ENCODE measurements at places on chromosomes 4 and X. TPM values are rescaled to one million over a fixed set of nuclear protein-coding genes. Genes with fewer than 3 reads are reported as not detected.
A peak's percentile ranks its signal among the peaks of the same experiment; 100 is the strongest.

The BEX5 gene
- total RNA-seq, result 8.9 TPM

The CHST7 gene
- total RNA-seq, result 1.6 TPM

The SMIM43 gene
- not detected for total RNA-seq

GRCh38 chrX:100615005-100615404 lies 21.6 kb downstream of the TSPAN6 start:
- no peak overlapping the region for H3K4me3 ChIP-seq
- no peaks in the 10 kb centered on the region for H3K27me3 ChIP-seq
- peak; percentile 51 for DNase-seq
- H3K4me1 ChIP-seq, result no peaks in the 10 kb centered on the region
- no peaks in the 10 kb centered on the region for H3K36me3 ChIP-seq

- no peaks in the 10 kb centered on the region for H3K4me1 ChIP-seq
- peaks cover 35% of the 10 kb centered on the region for H3K36me3 ChIP-seq
- H3K27ac ChIP-seq, result no peak overlapping the region
- no peak overlapping the region for H3K4me3 ChIP-seq
- no peak for DNase-seq
These were observed 51.3 kb downstream of the SH3RF1 start for GRCh38 chr4:169219440-169219839.

DNA sequence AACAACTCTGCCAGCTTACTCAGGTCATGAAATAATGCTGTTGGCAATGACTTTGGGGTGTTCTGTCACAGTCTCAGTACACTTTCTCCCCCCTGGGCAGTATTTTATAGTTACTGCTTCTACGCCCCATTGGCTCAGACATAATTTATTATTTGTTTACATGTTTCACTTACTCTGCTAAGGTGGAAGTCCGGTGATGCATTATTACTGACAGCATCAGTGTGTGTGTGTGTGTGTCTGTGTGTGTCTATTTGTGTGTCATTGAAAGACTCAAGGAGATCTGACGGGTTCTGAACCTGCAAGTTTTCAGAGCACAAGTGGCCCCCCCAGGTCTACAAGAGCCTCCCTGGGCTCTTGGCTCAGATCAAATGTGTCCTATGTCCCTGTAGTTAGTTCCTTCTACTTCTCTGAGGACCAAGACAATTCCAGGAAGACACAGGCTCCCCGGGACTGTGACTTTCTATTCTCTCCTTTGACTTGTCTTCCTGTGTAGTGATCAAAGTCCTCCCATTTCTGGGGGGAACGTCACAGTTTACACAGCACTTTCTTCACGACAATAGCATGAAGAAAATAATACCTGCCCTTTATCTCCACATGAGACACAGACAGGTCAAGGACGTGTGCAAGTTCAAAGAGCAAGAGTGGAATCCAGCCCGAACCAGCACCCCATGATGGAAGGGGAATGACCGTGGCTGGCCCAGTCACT lies 283.7 kb upstream of the GATB start:
- no peak overlapping the region for H3K27ac ChIP-seq
- H3K4me1 ChIP-seq, result no peaks in the 10 kb centered on the region
- peaks cover 35% of the 10 kb centered on the region for H3K27me3 ChIP-seq

GRCh38 chrX:68947882-68948605 lies 119.2 kb downstream of the EFNB1 start:
- no peaks in the 10 kb centered on the region for H3K4me1 ChIP-seq
- H3K4me3 ChIP-seq, result no peak overlapping the region
- no peak for DNase-seq
- no peak overlapping the region for H3K27ac ChIP-seq

GRCh38 chrX:16087076-16087475 lies 36.3 kb upstream of the GRPR start:
- no peak for DNase-seq
- no peaks in the 10 kb centered on the region for H3K27me3 ChIP-seq
- H3K4me1 ChIP-seq, result no peaks in the 10 kb centered on the region
- no peak overlapping the region for H3K27ac ChIP-seq

DNA sequence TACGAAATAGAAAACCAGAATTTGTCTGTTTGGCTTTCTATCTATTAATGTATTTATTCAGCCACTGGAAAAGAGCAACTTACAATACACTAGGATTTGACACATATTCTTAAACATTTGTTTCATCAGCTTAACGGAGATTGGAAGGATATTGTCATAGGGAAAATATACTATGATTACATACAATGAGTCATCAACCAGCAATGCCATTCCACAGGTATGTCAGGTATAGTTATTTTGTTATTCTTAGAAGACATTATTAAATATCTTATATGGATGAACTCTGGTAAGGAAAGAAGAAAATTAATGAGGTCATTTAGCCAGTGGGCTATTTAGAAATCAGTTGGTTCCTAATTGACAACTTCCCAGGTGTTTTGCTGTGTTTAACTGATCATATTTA lies 926.6 kb downstream of the STIM2 start:
- no peak overlapping the region for H3K4me3 ChIP-seq
- H3K27ac ChIP-seq, result no peak overlapping the region
- no peaks in the 10 kb centered on the region for H3K27me3 ChIP-seq
- H3K4me1 ChIP-seq, result no peaks in the 10 kb centered on the region
- no peak for DNase-seq

DNA sequence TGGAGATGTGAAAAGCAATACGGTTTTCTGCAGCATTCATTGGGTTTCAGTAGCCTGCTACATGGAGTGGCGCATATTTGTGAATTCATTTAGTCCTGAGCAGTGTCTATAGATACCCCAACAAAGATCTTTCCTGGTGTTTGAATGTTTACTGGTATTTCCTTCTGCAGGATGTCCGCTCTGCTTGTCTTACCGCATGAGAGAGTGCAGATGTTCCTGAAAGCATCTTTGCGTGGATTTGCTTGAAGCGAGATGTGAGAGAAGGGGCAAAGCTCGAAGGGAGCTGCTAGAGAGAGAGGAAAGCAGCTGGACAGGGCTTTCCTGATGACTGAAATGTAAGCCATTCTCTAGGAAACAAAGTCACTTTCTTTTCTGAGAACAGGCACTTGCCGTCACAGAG lies 40.9 kb upstream of the GYPA start:
- H3K4me1 ChIP-seq, result peaks cover 6% of the 10 kb centered on the region
- no peaks in the 10 kb centered on the region for H3K36me3 ChIP-seq
- no peaks in the 10 kb centered on the region for H3K27me3 ChIP-seq
- no peak overlapping the region for H3K4me3 ChIP-seq

DNA sequence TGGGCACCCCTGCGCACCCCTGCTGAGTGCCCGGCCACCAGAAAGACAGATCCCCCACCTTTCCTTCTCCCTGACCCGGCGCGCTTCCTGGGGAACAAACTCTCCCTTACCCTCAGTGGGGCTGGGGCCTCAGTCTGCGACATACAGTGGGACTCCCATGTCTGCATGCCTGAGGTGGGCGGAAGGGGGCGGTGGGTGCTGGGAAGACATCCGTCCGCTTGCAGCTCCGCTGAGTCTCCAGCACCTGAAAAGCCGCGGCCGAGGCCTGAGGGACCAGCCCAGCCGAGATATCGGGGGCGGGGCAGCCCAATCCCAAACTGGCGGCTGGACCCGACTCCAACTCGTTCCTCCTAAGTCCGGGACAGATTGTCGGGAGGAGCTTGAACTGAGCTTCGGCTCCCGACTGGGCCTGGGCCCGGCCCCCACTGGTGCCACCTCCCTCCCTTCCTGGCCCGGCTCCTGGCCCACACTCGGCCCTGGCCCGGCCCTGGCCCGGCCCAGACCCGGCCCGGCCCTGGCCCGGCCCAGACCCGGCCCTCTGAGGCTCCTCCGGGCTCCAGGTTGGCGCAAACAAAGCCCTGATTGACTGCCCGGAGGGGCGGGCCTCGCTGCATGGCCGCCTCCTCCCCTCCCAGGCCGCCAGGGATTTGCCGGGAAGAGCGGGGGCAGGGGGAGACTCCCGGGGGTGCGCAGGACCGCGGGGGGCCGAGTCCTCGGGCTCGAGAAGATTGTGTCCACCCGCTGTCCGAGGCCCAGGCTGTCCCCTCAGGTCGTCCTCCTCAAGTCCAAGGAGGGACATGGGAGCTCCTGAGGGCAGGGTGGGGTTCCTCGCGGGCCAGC lies 877 bp upstream of the SLC16A2 start:
- H3K4me3 ChIP-seq, result peak overlapping the region; percentile 76
- peak overlapping the region; percentile 92 for H3K27ac ChIP-seq
- no peaks in the 10 kb centered on the region for H3K36me3 ChIP-seq
- no peaks in the 10 kb centered on the region for H3K27me3 ChIP-seq
- H3K4me1 ChIP-seq, result no peaks in the 10 kb centered on the region
- DNase-seq, result peak; percentile 90

DNA sequence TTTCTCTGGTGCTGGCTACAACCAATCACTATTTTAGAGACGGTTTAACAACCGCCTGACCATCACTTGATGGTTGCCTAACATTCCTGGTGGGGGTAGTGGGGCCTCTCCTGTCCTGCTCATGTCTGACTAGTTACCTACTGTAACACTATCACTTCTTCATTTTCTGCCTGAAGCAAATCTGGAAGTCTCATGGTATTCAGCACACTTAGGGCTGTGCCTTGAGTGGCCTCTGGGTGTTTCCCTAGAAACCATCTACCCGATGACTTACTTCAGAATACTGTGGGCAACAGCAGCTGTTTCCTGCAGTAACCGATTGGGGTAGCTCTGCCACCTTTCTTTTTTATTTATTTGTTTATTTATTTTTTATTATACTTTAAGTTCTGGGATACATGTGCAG lies 880.1 kb upstream of the INTU start:
- H3K36me3 ChIP-seq, result no peaks in the 10 kb centered on the region
- no peak overlapping the region for H3K4me3 ChIP-seq
- H3K4me1 ChIP-seq, result peaks cover 5% of the 10 kb centered on the region

All from endodermal cell (in vitro differentiated cells).